ENCODE measurements at places on chromosomes 5 and 9.
A peak's percentile ranks its signal among the peaks of the same experiment; 100 is the strongest.

DNA sequence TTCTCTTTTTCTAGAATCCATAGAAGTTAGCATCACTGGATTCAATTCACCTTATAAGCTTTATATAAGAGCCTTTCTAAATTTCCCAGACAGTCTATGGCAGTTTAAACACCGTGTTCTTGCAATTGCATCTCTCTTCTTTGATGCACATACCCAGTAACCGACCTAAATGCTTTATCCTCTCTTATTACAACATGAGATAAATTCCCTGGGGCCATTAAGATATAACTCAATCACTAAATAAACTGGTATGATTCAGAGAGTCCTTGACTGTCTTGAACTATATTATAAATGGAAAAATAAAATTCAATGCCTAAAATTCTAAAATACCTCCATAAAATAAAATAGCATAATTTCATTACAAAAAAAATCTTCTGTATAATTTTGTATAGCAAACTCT lies 98.1 kb downstream of the DIRAS2 start:
- no peak for DNase-seq

DNA sequence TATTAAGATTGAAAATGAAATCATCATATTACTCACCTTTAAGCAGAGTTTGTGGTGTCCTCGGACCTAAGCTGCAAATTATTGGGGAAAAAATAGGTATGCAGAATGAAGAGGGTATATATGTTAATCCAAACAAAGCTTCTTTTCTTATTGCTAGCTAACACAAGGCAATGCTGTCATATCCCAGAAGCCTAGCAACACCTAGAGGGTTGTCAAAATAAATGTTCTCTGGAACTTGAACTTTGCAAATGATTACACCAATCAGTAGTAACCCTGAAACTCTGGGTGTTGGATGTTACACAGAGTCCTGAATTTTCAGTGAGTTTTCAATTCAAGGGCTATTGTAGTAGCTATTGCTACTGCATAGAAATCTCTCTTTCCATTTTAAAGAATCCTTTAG lies at the start of gene C6:
Gene C6, minus strand, starts transcription at position 193 of the 400 bp plus-strand sequence. CDS start 10,302 bp downstream, outside the sequence.
- DNase-seq = no peak

- DNase-seq = no peak
Observed at GRCh38 chr9:93052791-93053540, 5.5 kb upstream of the SUSD3 start.

- DNase-seq = no peak
Observed at GRCh38 chr5:23994581-23995370, 487.4 kb downstream of the PRDM9 start.

GRCh38 chr5:95778713-95779436 lies 43.7 kb downstream of the GLRX start:
- no peak for DNase-seq

- no peak for DNase-seq
Observed at GRCh38 chr5:54628050-54628449, 110.5 kb downstream of the SNX18 start.

- DNase-seq = no peak
Observed at GRCh38 chr5:151463137-151464029, 16.0 kb downstream of the SLC36A1 start.

DNA sequence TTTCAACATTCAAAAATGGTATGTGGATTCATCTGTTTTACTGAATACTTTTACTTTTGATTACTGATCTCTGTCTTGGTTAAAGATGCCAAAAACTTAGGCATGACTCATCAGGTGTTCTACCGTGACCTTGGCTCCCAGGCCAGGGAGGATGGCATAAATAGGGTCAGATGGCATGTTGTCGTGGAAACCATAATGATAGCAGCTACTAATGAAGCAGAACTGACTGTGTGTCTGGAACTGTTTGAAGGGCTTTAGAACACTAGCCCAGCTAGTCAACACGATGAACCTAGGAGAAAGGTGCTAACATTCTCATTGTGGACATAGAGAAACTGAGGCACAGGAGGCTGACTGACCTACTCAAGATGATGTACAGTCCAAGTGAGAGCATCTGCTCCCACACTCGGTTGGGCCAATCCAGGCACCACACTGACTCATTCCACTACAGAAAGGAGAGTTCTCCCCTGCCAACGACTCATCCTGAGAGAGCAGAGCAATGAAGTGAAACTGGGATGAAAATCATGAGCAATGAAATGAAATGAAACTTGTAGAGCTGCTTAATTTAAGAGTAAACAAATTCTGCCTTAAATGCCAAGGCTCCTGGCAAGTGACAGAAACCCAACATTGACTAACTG lies 116.0 kb downstream of the TENT4A start:
- no peak for DNase-seq

DNA sequence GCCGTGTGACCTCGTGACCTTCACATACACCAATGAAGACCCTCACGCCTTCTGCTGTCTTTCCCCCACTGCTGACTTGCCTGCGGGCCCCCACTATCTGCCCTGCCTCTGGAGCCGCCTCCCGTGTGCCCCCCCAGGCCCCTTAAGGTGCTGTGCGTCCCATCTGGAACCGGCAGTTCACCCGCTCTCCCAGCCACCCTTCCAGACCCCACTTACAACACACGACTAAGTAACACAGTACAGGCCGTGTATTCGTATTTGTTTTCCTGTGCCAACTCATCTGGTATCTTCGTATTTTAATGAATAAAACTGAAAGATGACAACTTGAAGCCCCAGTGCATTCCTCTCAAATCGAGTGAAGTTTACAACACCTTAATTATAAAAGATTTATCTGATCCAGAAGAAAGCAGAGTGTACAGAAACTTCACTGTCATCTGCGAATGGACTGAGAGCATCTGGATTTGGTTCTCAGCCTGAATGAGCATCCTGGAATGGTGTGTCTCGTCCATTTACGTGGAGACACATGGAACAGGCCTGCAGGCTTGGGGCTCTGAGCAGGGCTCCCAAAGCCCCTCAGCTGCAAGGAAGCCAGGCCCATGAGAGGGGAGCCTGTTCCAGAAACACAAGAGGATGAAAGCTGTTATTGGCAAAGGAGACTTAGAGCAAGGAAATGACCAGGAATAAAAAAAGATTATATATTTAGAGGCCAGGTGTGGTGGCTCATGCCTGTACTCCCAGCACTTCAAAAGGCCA lies 21.9 kb upstream of the TERT start:
- no peak for DNase-seq

DNA sequence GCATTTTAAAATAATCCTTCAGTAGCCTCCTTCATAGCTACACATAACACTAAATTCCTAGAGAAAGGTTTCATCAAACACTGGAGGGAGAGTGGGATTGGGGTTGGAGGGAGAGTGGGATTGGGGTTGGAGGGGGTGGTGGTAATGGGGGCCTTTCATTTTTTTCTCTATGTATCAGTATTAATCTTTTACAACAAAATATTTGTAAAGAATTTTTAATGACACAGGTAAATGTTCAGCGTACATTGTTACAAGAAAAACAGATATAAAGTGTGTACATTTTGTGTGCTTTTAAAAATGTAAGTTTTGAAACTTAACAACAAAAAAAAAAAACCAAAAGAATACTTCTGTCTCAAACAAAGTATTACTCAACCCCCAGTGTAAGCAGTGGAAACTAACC lies 266.4 kb downstream of the DENND1A start:
- no peak for DNase-seq

- DNase-seq = no peak
Observed at GRCh38 chr5:59943452-59944113, 50.1 kb upstream of the PDE4D start.

DNA sequence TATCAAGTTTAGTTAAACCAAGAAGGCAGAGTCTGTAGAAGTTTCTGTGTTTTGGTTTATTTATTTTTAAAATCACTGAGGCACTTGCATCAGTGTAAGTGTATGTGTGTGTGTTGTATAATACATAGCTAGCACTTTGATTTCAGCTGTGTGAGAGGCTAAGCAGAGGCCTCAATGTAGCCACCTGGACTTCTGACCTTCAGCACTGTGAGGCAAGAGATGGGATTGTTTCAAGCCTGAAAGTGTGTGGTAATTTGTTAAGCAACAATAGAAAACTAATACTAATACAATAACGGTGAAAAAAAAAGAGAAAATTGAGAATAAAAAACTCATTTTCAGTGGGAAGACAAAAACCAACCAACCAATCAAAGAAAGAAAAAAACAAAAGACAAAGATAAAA lies 327.3 kb downstream of the CDH18 start:
- DNase-seq = no peak

DNA sequence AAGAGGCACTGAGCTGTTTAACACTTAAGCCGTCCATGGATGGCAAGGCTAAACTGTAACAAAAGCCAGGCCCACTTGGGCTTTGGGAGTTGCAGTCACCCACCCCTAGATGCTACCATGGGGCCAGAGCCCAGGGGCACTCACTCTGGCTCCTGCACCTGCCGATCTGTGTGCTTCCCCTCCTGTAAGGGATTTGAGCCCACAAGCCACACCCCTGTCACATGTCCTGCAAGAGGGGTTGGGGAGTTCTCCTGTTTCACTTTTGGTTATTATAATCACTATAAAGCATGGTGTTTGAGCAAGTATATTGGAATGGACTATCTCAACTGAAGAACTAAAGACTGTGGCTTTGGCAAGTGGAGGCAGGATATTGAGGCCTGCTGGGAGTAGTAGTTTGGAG lies 14.0 kb upstream of the GPR151 start:
- no peak for DNase-seq

- DNase-seq = no peak
Observed at GRCh38 chr5:141421489-141421855, 621 bp downstream of the PCDHGA11 start.

DNA sequence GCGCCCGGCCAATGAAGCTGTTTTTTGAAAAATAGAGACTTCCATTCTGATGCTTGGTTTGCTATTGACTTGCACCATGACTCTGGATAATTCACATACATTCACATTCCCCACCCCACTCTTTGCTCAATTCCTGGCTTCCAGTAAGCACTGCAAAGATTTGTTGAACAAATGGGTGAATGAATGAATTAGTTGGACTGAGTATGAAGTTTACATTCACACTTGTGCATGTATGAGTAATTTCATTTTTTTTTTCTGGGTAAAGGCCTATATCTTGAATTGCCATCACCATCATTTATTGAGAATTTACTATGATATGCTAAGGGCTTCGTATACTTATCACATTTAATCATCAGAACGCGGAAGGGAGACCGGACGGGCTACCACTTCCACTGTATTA lies 13.8 kb upstream of the CCDC69 start:
- no peak for DNase-seq

DNA sequence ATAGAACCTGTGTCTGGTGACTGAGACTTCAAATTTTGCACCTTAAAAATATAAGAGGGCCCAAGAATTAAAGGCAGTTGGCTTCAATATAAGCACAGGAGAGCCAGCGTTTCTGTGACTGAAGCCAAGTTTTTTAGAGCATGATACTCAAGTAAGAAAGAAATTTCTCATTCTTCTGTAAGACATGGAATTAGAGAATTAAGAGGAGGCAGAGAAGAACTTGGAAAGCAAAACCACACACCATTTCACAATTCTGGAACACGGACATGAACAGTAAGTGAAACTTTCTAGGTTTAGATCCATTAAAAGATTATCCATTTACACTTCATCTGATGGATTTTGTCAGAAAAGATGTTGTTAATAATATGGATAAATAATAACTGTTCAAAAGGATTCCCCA lies 8.9 kb upstream of the AGXT2 start:
- DNase-seq = no peak

DNA sequence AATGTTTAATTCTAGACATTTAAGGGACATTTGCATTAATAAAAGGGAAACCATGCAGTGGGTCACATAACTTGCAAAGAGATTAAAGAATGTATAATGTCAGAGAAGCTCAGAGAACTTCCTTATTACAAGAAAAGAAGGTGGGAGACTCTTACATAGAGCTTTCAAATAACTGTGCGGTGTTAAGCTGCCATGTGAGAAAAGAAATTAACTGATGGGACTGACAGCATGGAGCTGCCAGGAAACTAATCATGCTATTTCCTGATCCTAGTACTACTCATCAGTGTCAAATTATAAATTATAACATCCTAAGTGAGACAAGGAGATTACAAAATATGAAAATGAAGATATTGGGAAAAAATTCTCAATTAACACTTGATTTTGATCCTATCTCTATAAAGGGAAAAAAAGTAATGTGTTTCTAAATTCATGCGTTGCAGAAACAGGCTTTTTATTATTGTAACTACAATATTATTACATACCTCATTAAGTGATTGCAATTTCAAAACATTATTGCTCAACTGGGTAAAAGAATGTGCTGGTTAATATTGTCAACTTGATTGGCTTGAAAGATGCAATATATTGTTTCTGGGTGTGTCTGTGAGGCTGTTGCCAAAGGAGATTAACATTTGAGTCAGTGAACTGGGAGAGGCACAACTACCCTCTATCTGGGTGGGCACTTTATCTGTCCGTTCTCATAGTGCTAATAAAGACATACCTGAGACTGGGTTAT lies 609.5 kb upstream of the NUDT12 start:
- DNase-seq = no peak

DNA sequence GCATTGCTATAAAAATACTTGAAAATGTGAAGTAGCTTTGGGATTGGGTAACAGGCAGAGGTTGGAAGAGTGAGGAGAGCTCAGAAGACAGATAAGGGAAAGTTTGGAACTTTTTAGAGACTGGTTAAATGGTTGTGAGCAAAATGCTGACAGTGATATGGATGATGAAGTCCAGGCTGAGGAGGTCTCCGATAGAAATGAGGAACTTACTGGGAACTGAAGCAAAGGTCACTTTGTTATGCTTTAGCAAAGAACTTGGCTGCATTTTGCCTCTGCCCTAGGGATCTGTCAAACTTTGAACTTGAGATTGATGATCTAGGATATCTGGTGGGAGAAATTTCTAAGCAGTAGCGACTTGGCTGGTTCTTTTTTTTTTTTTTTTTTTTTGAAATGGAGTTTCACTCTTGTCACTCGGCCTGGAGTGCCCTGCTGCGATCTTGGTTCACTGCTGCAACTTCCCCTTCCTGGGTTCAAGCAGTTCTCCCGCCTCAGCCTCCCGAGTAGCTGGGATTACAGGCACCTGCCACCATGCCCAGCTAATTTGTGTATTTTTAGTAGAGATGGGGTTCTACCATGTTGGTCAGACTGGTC lies 998.9 kb downstream of the TLE1 start:
- no peak for DNase-seq

- DNase-seq = no peak
Observed at GRCh38 chr9:127963359-127964064, 17.3 kb downstream of the EEIG1 start.

- DNase-seq = no peak
Observed at GRCh38 chr9:134811079-134811672, 69.4 kb upstream of the FCN2 start.

DNA sequence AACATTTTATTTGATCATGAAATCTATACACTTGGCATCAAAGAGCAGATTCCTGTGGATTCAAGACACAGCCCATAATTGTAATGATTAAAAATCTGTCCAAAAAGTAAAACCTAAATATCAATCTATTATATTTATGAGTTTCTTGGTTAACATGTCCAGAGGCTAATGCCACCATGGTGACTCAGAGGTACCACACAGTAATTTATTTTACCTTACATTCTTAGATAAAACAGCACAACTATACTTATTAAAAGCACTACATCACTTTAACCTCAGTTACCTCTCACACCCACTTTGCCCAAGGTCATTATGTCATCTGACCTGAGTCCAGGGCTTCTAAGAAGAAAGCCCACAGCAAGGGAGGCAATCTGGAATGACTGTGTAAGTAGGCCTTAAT lies 519.2 kb downstream of the RASEF start:
- DNase-seq = no peak

GRCh38 chr9:128494108-128494745 lies 10.3 kb upstream of the GLE1 start:
- peak; percentile 22 for DNase-seq
